Activated T-cell treated with anti-CD3 and anti-CD28 coated beads for 4 hours (primary cell): ENCODE measurements at places on chromosomes 16 and 17.
A peak's percentile ranks its signal among the peaks of the same experiment; 100 is the strongest.

- peak; percentile 33 for DNase-seq
These were observed 2.6 kb downstream of the KAT2A start for GRCh38 chr17:42118545-42118944.

GRCh38 chr17:40558890-40559563 lies 6.2 kb downstream of the CCR7 start:
- DNase-seq, result no peak

- no peak for DNase-seq
These were observed 21.5 kb downstream of the MYO18A start for GRCh38 chr17:29158488-29159275.

GRCh38 chr16:4214215-4214621 lies 27.7 kb downstream of the SRL start:
- DNase-seq, result no peak

DNA sequence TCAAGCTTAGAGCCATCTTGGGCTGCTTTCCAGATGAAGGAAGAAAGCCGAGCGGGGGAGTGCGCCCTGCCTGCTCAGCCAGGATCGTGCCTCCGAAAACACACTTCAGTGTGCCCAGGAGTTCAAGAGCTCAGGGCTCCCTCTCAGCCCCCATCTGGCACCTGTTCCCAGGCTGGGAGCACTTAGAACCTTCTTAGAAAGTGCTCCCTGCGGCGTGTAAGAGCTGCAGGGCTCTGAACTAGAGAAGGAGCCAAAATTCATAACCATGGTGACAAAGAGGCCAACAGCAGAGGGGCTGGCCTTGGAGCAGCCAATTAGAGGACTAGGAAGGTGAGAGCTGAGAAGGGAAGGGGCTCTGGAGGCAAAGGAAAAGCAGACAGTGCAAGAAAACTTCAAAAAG lies 59.0 kb upstream of the TNRC6C start:
- DNase-seq, result no peak

DNA sequence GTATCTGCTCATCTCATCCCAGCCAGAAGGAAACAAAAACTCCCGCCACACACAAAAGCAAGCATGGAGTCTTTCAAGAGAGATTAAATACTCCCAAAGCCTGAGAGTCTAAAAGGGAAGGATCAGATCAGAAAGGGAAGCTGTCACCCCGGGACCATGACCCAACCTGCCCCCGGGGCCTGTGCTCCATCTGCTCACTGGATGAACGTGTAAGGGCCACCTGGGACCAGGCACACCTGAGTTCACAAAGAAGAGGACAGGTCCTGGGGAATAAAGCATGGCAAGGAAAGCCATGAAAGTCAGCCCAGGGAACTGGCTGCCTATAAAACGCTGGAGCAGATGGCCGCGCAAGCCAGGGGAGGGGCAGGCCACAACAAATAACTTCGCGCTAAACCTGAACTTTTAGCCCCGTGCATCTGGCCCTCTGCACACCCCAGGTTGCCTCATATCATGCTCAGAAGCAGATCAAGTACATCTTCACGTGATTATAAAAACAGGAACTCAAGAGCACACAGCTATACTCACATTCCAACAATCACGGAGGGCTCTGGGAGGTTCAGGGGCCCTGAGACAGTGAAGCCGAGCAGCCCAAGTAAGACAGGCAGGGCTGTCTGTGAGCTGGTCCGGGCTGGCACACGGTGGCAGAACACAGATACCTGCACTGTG lies 3.4 kb downstream of the TMEM11 start:
- no peak for DNase-seq

GRCh38 chr16:55251151-55251550 lies 72.9 kb upstream of the IRX6 start:
- no peak for DNase-seq

DNA sequence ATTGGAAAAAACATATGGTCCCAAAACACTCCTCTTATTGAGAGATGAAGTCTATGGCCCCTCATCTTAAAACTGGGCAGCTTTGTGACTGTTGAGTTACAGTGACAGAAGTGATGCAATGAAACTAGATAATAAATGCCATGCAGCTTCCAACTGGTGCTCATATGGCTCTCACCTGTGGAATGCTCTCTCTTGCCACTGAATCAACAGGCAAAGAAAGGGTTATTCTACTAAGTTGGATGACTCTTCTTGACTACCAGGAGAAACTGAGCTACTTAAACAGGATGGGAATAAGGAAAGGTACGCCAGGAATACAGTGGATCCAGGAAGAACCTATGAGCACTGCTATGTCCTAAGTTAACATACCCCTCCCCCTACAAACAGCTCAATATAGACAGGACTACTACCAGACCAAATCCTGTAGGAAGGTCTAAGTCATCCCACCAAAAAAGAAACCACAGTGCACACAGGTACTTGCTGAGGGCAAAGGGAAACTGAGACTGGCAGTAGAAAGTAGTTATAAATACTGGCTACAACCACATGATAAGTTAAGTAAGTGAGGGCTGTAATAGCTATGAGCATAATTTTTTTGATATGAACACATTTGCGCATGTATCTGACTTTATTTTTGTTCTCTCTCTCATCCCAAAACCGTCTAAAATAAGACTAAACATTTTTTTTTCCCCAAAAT lies 398.5 kb downstream of the ZFHX3 start:
- no peak for DNase-seq
